Endodermal cell (in vitro differentiated cells): ENCODE measurements at places on chromosomes 5 and 9. TPM values are rescaled to one million over a fixed set of nuclear protein-coding genes. Genes with fewer than 3 reads are reported as not detected.

PCDHGA3 gene
- 0.14 TPM in 1 of 3 replicates, not detected in the others for total RNA-seq

BHMT2 gene
- not detected in 3 replicates for total RNA-seq

DNA sequence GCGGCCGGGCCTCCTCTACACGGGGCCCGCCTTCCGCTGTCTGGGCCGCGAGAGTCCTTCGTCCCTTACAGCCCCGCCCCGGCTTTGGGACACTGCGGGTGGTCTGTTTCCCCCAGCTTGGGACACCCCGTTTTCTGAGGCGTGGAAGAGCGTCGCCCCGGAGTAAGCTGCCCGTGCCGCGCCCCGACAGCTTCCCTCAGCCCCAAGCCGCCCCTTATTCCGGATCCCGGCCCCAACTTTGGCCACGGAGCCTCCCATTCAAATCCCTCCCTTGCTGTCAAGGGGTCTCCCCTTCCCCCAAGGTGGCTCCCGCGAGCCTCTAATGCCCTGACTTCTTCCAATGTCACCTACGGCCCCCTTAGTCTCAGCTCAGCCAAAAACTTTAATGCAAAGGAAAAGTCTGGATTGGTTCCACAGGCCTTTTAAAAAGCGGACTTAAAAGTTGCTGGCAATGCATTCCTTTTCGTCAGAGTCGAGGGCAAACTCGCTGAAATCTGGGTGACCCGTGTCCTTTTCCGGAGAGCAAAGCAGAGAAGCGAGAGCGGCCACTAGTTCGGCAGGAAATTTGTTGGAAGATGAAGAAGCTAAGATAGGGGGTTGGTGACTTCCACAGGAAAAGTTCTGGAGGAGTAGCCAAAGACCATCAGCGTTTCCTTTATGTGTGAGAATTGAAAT is 19.8 kb downstream of the EXOSC2 start:
- DNase-seq = peak; percentile 66

- DNase-seq = no peak
Observed at GRCh38 chr5:108418197-108418596, 36.3 kb upstream of the FBXL17 start.

GRCh38 chr5:102554728-102555127 is 55.9 kb upstream of the SLCO6A1 start:
- DNase-seq = no peak

- DNase-seq = no peak
Observed at GRCh38 chr5:138869763-138870500, 5.2 kb downstream of the LRRTM2 start.

- no peak for DNase-seq
Observed at GRCh38 chr5:96533371-96533770, 100.3 kb upstream of the PCSK1 start.

DNA sequence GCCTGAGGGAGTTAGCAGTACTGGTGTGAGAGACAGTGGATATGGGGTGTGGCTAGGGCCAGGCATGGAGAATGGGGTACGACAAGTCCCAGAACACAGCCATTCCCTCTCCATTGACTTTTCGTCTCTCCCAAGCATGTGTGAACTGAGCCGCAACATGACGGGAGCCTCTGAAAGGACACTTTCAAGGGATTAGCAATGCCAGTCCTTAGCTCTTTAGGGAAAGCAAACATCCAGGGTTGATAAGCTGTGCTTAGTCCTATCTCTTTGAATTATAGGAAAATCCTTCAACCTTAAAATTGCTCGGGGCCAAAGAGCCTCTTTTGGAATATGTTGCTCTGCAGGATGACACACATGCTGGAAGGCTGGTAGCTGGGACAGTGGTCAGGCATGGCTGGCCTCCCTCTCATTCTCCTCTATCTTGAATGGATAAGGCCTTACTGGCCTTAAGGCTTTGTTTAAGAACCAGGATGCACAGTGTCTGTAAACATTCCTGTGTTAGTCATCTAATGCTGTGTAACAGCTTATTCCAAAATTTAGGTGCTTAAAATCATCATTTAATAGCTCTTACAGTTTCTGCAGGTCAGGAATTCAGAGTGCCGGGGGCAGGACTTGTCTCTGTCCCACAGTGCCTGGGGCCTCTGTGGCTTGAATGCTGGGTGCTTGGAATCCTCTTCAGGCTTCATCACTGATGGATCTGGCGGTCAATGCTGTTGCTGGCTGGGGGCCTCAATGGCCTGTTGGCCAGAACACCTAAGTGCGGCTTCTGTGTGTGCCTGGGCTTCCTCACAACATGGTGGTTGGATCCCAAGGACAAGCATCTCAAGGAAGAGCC is 95.3 kb downstream of the PTTG1 start:
- DNase-seq = peak; percentile 63

DNA sequence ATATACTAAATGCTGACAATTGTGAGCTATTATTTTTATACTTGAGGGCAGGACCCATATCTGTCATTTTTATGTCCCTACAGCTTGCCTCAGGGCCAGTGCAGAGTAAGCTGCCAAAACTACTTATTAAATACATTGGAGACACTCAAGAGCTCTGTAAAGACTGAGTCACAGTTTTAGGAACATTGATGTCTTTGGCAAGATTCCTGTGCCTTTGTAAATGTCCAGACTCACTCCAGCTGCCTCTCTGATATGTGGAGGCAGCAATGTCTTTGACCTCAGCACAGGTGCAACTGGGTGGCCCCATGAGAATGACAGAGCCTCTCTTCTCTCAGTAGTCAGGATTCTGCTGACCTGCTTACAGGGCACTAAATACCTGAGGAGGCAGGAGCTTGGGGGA is 363.2 kb downstream of the OSTF1 start:
- DNase-seq = no peak

DNA sequence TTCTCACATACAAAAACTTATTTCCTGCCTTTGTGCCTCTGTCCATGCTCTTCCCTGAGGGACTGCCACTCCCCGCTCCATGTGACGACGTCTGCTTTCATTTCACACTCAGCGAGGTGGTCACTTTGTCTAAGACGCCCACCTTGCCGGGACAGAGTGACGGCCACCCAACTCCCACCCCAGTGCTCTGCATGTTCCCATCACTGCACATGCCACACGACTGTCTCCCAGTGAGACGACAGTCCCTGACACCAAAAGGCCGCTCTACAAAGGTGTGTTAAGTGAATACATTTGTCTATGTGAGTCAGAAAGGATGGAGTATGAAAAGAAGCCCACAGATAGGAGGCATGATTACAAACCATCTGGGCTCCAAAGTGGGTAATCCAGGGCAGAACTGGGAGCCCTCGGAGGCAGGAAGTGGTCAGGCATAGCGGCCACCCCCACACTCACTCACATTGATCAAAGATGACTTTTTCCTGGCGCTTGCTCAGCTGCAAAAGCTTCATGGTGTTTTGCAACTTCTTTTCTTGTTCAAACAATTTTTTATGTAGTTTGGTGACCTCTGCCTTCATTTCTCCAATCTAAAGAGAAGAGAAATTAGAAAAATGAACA is 185.8 kb downstream of the CDK5RAP2 start:
- DNase-seq = no peak

- DNase-seq = peak; percentile 82
Observed at GRCh38 chr9:130417602-130418001, 27.2 kb upstream of the ASS1 start.

DNA sequence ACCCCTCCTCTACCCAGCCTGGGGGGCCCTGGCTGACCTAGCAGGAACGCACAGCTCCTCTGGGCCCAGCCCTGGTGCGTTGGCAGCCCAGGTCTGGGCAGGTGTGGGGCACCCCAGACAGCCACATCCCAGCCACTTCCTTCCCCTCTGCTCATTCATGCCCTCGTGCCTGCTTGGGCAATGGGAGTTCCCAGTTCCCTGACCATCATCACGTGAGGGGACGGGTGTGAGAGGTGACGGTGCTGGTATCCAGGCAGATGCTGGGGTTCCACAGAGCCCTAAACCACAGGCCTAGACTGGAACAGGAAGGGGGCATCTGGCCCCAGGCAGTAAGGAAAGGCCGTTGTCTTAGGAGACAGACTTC is 8.4 kb downstream of the RALGDS start:
- no peak for DNase-seq

DNA sequence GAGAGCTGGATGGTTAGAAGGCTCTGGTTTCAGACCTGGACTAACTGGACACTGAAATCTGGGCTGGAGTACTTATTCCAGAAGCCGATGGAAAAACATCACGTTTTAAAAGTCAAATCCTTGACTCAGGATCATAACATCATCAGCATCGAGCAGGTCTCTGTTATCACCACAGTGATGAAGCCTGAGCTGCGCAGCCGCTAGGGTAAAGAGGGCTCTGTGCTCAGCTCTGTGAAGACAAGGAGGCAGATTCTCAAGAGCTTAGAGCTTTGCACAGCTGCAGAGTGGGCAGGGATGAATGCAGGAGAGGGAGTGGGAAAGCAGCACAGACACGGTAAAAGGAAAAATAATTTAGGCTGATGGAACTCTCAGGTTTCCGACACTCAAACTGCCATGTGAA is 208.8 kb upstream of the TAS2R1 start:
- DNase-seq = no peak
